ENCODE measurements at places on chromosomes 11 and 22.
A peak's percentile ranks its signal among the peaks of the same experiment; 100 is the strongest.

DNA sequence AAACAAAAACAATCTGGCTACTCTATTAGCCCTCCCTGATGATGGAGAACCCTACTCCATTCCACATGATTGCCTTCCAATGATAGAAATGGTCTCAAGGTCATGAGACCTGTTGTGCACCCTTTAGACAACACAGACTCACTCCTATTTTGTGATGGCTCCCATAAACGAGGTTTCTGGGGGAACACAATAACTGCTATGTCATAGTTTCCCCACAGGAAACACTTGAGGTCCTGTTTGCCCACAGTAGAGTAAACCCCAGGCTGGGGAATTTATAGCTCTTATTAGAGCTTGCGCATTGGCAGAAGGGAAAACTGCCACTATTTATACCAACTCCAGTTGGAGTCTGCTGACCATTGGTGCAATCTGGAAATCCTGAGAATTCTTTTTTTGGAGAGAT lies 28.7 kb downstream of the MIF start:
- no peak for DNase-seq

DNA sequence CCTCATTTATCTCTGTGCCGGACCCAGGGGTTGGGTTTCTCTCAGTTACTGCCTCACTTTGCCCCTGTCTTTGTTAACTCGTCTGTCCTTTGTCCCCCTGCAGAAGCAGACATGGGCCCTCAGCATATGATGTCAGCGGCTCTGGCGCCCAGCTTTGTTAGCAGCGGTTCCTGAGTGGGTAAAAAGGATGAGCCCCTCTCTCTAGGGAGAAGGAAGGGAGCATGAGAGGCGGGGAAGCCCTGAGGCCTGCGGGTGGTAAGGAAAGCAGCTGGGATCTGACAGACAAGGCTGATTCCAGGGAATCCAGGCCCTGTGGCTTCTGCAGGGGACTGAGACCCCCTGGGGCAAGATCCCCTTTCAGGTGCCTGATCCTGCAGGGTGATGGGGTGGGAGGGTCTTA lies 51.7 kb downstream of the MCM5 start:
- DNase-seq: no peak

DNA sequence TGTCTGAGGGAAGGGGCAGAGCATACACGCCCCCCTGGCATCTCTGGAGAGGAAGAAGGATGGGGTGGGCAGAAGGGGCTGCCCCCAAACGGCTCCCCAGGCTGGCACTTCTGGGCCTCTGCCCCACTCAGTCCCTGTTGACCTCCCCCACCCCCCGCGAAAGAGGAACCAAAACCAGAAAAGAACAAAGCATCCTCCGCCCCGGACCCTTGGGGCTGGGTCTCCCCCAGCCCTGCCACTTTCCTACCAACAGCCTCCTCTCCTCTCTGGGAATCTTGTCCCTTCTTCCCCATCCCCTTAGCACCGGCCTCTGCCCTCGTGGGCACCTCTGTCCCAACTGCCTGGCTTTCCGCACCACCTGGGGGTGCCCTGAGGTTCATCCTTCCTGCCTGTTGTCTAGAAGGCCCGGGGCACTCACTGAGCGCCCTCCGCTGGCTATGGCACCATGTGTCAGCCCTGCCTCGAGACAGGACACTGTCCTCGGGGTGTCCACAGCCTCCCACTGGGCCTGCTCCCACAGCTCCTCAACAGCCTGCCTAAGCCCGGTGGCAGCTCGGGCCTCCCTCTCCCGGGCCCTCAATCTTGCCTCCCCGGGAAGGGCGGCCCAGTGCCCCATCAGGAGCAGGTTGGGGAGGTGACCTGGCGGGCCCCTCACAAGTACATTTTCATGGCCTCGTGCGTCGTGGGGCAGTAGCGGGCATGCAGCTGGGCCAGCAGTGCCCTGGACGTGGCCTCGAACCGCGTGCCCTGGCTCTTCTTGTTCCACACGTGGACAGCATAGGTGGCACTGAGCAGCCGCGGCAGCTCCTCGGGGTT lies 28.2 kb downstream of the A4GALT start:
- no peak for DNase-seq

- no peak for DNase-seq
These were observed 3.7 kb downstream of the CTSC start for GRCh38 chr11:88333862-88334261.

DNA sequence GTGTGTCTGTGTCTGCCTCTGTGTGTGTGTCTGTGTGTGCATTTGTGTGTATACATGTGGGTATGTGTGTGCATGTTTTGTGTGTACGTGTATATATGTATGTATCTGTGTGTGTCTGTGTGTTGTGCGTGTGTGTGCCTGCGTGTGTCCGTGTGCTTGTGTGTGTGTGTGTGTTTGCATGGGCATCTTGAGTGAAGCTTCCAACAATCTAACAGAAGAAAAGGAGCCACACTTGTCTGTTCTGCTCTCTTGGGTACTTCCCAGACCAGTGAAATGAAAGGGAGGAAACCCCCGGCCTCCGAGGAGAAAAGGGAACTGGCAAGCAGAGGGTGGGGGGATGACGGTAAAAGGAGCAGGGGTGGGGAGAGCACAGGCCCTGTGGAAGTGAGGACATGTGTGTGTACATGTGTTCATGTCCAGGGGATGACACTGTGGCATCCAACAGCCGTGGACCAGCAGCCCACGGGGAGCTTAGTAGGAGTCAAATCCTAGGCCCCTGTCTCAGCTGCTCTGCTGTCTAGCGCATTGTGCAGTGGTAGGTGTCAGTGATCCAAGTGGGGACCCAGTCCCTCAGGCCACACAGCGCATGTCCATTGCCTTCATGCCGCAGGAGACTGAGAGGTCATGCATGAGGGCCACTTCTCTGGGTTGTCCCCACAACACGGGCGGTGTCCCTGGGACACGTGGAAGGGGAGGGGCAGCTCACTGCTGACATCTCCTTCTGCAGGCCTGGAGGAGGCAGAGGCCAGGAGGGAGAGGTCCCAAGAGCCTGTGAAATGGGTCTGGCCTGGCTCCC lies 8.1 kb downstream of the CSF2RB start:
- peak; percentile 4 for DNase-seq

GRCh38 chr11:14625586-14626205 lies 17.9 kb upstream of the PDE3B start:
- DNase-seq: no peak

- no peak for DNase-seq
These were observed 8.6 kb downstream of the KLHL35 start for GRCh38 chr11:75424396-75424795.

GRCh38 chr22:25759825-25760231 lies 17.8 kb downstream of the MYO18B start:
- peak; percentile 2 for DNase-seq

DNA sequence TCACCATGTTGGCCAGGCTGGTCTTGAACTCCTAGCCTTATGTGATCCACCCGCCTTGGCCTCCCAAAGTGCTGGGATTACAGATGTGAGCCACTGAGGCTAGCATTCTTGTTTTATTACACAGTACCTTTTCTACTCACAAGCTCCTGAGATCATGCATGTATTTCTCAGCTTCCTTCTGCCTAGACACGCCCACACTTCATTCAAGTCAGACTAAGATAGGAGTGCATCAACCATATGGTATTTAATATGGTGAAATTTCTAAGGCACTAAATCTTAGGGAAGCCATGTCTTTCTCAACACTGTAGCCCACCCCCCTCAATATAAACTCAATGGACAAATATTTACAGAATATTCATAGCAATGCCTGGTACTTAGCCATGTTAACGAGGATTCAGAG lies 62.1 kb downstream of the SLC25A17 start:
- DNase-seq: no peak

DNA sequence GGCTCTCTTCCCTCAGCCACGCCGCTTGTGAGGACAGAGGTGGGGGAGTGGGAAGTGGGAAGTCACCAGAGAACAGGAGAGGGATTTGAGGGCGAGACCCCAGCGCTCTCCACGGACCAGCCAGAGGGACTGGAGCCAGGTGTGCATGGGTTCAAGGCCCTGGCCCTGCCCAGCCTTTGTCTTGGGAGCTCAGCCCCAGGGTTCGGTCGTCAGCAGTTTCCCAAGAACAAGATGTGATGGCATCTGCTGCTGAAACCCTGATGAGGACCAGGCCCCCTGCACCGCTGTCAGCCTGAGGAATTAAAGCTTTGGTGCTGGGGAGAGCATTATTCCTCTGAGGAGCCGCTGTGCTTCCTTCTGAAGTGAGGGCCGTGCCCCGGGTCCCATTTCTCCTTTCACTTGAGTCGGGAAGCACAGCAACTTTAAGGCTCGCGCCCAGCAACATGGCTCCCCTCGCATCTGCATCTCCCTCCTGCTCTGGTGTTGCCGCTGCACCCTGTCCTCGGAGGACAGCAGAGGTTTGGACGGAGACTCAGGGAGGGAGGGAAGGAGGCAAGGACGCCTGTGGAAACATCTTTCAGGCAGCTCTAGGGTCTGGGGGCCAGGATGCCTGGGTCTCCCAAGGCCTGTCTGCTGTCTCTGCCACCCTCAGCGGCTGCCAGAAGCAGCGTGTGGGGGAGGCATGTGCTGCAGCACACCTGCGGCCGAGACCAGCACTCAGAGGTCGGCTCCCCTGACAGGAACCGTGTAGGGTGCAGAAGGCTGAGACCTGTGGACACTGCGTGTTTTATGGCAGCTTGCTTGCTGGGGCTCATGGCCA lies 3.8 kb downstream of the IFITM5 start:
- DNase-seq: no peak
